Ovary (tissue), 10 donors: ENCODE measurements at places on chromosomes 1 and 21.

DNA sequence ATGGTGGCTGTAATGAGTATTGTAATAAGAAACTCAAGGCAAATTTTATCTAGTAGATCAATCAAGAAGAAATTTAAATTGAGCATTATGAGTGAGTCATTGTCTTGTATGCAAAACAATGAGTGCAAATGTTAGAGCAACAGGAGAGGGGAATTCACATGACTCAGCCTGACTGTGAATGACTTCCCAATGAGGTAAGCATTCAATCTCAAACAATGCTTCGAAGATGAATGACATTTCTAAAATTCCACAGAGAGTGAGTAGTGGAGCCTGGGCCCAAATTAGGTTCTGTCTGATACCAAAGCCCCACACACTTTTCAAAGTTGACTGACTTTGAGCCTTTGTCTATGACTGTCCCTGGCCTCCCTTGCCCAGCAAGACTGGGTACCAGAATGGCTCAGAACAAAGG, 738.0 kb downstream of the PTPRU start:
- no peak for DNase-seq
- no peaks in the 10 kb centered on the region for H3K36me3 ChIP-seq
- H3K4me3 ChIP-seq: no peak overlapping the region
- no peak overlapping the region for H3K27ac ChIP-seq
- H3K27me3 ChIP-seq: peaks cover 3% of the 10 kb centered on the region
- no peaks in the 10 kb centered on the region for H3K4me1 ChIP-seq

DNA sequence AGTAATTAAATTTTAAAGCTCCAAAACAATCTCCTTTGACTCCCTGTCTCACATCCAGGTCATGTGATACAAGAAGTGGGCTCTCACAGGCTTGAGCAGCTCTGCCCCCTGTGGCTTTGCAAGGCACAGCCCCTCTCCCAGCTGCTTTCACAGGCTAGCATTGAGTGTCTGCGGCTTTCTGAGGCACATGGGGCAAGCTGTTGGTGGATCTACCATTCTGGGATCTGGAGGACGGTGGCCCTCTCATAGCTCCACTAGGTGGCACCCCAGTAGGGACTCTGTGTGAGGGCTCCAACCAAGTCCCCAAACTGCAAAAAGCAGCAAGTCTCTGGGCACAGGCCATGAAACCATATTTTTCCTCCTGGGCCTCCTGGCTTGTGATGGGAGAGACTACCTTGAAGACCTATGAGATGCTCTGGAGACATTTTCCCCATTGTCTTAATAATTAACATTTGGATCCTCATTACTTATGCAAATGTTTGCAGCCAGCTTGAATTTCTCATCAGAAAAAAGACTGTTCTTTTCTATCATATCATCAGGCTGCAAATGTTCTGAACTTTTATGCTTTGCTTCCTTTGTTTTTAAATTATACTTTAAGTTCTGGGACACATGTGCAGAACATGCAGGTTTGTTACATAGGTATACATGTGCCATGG, 554.1 kb upstream of the OLFM3 start:
- H3K27ac ChIP-seq: no peak overlapping the region
- no peaks in the 10 kb centered on the region for H3K36me3 ChIP-seq
- no peak for DNase-seq

DNA sequence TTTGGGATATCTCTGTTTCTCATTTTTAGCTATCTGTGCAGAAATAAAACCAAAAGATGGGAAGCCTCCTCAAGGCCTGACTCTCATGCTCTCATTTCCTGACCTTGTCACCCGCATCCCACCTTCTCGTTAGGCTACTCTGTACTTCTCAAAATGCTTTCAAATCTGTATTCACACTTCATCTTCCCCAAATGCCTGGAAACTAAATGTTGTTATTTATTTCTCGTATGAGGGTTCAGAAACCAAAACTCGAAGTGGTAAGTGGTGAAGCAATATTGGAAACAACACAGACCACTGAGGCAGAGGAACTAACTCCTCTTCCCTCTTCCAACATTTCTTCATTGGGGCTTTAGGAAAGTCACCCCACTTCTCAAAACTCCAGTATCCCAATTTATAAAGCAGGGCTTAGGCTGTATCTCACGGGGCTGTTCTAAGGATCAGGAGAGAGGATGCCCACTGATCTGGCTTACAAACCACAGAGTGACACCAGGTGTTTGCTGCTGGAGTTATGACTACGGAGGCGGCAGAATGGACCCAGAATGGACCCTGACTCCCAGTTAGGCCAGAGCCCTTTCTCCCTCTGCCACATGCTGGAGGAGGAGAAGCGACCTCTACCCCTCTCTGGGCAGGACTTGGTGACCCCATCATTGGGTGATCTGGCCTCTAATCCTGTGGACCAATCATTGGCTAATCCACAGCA, 3.5 kb downstream of the SLAMF7 start:
- H3K27ac ChIP-seq: no peak overlapping the region
- no peaks in the 10 kb centered on the region for H3K27me3 ChIP-seq

DNA sequence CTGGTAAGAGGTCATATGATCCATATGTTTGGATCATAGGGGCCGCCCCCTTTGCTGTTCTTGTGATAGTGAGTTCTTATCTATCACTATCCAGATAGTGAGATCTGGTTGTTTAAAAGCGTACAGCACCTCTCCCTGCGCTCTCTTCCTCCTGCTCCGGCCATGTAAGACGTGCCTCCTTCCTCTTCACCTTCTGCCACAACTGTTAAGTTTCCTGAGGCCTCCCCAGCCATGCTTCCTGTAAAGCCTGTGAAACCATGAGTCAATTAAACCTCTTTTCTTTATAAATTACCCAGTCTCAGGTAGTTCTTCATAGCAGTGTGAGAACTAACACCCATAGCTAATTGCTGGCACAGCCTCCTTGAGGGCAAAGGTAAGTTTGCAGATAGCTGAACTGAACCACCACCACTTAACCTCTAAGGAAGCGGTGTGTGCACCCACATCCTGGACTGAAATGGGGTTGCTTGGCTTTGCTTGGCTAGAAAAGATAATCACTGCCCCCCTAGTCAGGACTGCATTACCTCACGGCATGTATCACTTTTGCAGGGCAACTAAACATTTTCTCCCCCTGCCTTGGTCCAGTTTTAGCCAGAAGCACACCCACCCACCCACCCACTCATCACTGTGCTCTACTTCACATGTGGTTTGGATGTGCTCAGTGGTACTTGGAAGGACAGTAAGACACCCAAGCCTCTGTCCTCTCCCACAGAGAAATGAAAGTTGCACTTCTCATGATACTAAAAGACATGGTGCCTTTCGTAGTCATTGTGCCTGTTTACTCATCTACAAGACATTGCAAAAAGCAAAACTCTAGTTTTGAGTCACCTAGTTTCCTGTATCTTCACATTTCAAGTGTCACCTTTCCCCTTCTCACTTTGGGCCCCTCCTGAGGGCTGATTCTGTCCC, 23.1 kb upstream of the PTAFR start:
- DNase-seq: no peak
- H3K27me3 ChIP-seq: no peaks in the 10 kb centered on the region
- no peak overlapping the region for H3K4me3 ChIP-seq
- no peaks in the 10 kb centered on the region for H3K4me1 ChIP-seq
- no peaks in the 10 kb centered on the region for H3K36me3 ChIP-seq
- H3K27ac ChIP-seq: no peak overlapping the region

DNA sequence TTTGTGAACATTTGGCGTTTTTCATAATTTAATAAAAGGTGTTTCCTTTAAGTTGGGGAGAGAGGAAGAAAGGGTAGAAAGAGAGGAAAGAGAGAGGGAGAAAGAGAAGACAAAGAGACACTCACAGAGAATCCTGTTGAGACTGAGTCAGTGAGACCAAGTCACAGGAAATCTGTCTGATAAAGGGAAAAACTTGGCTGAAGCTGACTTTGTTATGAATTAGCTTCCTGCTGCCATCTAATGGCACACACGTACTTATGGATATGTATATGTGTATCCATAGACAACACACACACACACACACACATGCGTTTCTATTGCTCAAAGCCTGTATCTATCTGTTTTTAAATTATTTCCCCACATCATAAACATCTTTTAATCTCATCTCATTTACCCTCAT, 42.5 kb upstream of the DISC1 start:
- H3K4me3 ChIP-seq: no peak overlapping the region
